ENCODE measurements at places on chromosomes 2 and 18.

DNA sequence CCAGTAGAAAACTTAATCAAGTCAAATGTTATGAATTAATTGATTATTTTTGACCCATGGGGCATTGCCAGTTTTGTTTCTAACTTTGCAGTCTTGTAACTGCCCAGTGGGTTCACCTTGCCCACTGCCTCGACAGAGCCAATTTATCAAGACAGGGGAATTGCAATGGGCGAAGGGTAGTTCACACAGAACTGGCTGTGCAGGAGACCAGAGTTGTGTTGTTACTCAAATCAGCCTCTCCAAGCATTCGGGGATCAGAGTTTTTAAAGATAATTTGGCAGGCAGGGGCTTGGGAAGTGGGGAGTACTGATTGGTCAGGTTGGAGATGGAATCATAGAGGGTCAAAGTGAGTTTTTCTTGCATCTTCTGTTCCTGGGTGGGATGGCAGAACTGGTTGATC lies 168.5 kb upstream of the COPS8 start:
- DNase-seq: no peak

DNA sequence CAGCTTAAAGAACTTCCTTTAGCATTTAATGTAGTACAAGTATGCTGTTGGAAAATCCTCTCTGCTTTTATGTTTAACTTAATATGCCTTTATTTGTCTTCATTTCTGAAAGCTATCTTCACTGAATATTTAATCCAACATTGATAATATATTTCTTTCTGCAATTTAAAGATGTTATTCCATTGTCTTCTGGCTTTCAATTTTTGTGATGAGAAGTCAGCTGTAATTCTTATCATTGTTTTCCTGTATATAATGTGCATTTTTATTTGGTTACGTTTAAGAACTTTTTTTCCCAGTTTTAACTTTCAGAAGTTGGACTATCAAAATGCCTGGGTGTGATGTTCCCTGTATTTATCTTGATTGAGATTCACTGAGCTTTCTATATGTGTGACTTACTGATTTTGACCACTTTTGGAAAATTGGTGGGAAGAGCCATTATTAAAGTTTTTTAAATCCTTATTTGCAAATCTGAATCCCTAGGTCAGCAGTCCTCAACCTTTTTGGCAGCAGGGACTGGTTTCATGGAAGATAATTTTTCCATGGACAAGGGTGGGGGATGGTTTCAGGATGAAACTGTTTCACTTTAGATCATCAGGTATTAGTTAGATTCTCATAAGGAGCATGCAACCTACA lies 241.0 kb downstream of the TNS1 start:
- no peak for DNase-seq

- DNase-seq: no peak
Measured at GRCh38 chr2:238094438-238095022, 5.6 kb upstream of the ESPNL start.

- DNase-seq: peak; percentile 92
Measured at GRCh38 chr18:22913861-22914260, 19.3 kb upstream of the RBBP8 start.

DNA sequence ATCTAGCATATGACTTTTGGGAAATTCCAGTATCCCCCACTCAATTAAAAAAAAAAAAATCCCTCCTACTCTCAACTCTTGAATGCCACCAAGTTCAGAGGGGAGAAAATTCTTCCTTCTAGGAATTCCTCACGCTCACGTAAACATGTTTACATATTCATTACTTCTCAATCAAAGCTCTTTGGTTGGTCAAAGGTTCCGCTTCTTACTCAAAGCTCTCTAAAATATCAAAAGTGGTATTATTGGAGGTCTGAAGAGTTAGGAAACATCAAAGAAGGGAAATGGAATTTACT lies 4.1 kb downstream of the DOCK10 start:
- no peak for DNase-seq

- no peak for DNase-seq
Measured at GRCh38 chr2:86274265-86274917, 63.0 kb downstream of the REEP1 start.

- DNase-seq: peak; percentile 50
Measured at GRCh38 chr2:108449410-108450130, 564 bp downstream of the GCC2 start.

All from NCI-H748 treated with DMSO at 0.1 percent for 48 hours (cell line).